Suppressor macrophage treated with lipopolysaccharide for 4 hours (primary cell): ENCODE measurements at places on chromosomes 6 and 20.
A peak's percentile ranks its signal among the peaks of the same experiment; 100 is the strongest.

GRCh38 chr6:30399390-30400058 is 54.6 kb downstream of the RPP21 start:
- DNase-seq: no peak

GRCh38 chr20:35796571-35796970 is 24.8 kb downstream of the PHF20 start:
- peak; percentile 35 for DNase-seq

- DNase-seq: peak; percentile 62
Observed at GRCh38 chr6:73579851-73580246, 59.0 kb upstream of the EEF1A1 start.

GRCh38 chr6:164408868-164409267 is 900.5 kb downstream of the C6orf118 start:
- no peak for DNase-seq

DNA sequence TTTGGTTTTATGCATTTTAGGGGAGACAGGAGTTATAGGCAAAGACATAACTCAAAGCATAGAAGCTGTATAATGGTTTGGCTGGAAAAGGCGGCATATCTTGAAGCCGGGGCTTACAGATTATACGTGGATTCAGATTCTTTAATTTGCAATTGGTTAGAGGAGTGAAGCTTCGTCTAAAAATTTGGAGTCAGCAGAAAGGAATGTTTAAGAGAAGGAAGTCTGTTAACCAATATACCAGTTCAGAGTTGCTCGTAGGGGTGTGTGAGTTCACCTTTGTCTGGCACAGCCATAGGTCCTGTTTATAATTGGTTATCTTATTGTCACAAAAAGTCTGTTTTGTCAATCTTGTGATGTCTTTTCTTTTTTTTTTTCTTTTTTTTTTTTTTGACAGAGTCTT is 8.9 kb downstream of the ARHGAP40 start:
- no peak for DNase-seq

DNA sequence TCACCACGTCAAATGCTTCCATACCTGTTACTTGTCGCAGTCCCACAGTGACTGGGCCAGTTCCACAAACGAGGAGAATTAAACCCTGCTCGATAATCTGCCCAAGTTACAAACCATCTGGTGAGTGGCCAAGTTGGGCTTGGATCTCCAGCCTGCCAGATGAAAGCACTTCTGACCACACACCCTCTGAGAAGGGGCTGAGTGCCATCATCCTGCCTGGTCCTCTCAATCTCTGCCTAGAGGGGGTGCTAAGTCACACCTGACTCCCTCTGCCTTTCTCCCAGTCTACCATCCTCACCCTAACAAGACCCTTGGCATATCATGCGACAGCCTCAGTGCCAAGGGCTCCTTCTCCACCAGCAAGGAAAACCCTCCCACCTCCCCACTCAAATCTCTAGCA is 15.8 kb downstream of the RRP36 start:
- no peak for DNase-seq

DNA sequence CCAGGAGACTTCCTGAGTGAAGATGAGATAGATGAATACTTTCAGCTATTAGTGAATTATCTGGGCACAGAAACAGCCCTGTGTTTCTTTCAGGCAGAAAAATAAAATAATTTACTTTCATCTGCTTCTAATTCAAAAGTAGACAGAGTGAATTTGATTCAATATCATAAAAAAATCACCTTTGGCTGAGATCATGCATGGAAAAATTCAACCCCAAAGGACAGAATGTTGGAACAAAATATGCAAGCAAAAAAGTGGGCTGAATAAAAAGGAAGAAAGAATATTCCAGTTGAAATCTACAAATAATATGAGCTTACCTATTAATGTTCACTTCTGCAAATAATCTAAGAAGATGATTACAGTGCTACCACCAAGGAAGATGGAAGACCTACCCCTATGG is 546.9 kb downstream of the TFAP2B start:
- DNase-seq: no peak

DNA sequence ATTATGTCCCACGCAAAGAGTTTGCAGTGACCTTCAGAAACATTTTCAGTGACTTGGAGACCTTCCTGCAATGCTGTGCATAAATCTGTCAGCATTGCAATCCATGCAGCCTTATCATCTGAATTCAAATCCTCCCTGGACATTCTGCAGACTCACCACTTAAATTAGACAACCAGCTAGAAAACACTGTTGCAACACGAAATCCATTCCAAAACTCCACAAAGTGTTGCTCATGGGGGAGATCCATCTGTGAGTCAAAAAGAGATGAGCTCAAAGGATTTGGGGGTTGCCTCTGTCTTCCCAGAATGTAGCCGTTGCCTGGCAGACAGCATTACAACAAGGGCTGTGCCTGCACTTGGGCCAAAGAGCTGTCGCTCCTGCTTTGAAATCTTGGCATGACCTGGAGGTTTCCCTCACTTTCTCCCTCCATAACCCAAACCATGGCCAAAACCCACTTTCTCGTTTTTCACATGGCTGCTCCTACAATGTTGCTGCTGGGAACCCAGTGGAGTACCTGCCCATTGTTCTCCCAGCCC is 163.5 kb upstream of the CDYL start:
- peak; percentile 12 for DNase-seq

DNA sequence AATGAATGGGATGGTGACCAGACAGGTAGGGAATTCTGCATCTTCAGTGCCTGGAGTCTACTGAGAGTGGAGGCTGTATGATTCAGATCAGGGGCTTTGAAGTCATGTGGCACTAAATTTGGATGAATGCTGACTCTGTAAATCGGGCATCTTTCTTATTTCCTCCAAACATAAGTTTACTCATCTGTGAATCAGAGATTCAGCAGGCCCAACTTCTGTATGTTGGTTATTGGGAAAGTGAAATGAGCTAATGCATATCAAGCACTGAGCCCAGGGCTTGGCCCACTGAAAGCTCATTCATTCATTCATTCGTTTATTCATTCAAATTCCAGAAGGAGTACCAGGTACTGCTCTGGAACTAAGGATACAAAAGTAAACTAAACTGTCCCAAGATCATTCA is 192.3 kb upstream of the RIN2 start:
- peak; percentile 56 for DNase-seq

DNA sequence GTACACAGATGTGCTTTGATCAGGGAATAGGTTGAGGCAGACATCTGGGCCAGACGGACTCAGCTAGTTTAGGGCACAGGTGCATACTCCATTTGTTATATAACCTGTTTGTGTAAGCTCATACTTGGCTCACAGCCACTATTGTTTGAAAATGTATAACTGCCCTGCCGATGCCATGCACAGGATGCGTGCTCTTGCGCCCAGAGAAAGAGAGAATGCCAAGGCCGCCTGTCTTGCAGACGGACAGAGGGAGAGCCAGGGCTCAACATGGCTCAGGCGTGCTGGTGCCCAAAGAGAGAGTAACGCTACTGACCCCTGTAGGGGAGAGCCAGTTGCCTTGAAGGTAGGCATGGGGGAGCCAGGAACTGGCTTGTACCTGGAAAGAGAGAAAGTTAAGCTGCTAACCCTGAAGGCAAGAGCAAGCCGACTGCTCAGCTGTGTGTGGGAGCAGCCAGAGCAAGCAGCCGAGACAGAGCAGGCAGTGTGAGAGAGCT is 57.7 kb downstream of the FAM229B start:
- DNase-seq: no peak

DNA sequence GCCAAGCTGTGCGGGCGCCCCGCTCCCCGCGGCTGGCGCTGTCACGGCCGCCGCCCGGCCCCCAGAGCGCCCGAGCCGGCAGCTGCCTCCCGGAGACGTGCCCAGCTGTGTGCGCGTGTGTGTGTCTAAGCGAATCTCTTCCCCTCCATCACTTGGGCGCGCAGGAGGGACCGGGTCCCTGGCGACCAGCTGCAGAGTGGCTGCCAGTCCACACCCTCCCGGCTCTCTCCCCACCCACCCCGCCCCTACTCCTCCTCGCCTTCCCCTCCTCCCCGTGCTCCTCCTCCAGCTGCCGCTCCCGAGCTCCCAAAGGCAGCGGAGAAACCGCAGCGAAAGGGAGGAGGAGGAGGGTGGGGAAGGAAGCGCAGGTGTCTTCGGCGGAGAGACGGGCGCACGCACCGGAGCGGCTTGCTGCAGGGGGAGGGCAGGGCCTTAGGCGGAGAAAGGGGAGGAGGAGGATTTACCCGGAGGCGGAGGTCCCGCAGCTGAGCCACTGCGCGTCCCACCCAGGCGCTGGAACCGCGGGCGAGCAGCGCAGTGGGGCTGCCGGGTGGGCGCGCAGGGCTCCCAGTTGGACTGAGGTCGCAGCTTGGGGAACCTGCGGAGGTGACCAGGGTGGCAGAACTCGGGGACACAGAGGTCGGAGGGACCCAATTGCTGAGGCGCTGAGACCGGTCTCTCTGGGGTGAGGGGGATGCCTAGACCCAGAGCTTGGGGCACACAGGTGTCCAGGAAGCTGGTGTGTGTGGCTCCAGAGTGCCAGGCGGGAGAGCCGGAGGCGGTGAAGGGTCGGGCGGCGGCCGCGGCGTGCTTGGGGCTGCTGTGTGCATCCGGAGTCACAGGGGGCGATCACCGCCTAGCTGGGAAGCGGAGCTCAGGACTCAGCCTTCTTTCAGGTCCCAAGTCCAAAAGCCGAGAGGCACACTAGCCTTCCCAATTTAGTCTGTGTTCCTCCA is at the start of gene HS3ST5:
Gene HS3ST5 (minus strand): TSS at position 198 of the 956 bp plus-strand sequence. CDS start 280,178 bp downstream, outside the sequence.
- DNase-seq: no peak

- DNase-seq: no peak
Observed at GRCh38 chr6:3318821-3319540, 60.2 kb downstream of the PSMG4 start.

DNA sequence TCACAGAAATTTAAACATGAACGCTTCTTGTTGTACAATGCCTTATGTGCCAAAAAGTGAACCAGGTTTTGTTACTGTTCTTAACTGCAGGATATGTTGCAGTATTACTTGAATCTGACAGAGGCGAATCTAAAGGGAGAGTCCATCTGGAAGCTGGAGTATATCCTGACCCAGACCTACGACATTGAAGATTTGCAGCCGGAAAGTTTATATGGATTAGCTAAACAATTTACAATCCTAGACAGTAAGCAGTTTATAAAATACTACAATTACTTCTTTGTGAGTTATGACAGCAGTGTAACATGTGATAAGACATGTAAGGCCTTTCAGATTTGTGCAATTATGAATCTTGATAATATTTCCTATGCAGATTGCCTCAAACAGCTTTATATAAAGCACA is 19.9 kb downstream of the SMPDL3A start:
- DNase-seq: no peak

- DNase-seq: peak; percentile 19
Observed at GRCh38 chr20:51702556-51702955, 65.6 kb downstream of the ATP9A start.

DNA sequence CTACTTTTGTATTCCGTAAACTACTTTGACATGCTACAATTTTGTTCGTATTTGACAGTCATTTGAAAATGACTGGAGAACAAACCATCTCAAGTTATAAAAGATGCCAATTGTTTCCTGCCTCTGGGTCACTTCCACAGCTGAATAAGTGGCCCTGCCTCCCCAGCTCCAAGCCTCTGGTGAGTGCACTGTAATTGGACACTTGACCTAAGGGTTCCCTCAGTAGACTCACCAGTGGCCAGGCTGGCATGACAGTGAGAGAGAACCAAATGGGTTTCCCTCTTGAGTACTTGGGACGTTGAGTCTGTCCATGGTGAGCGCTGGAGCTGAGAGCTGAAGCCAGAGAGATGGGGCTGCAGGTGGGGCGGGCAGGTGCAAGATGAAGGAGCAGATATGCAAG is 57.1 kb downstream of the SLC35D3 start:
- DNase-seq: no peak

- no peak for DNase-seq
Observed at GRCh38 chr6:86715676-86716075, 221.7 kb upstream of the HTR1E start.

DNA sequence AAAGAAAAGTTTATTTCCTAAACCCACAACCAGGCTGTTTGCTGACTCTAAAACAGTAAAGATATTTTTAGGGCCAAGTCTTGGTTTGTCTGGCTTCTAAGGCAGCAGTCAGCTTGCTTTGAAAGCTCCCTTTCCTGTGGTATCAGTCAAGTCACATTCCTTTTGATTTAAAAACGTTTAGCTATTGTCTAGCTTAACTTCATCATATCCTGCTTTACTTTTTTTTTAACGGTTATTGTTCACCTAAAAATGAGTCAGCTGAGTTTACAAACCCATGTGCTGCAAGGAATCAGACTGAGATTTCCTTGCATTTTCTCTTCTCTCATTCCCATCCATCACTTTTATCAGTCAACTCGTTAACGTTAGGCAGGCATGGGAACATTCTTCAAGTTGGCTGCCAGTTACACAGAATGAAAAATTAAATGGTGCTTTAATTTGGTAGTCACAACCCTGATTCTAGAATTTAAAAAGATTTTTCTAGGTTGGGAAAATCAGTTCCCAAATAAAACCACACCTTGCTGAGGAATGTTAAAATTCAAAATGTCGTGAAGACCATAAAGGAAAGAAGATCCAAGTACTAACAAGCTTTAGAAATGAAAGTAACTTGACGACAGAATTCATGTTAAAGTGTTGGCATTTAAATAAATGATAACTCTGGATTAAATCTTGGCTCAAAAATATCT is 45.9 kb downstream of the ELOVL5 start:
- DNase-seq: no peak

DNA sequence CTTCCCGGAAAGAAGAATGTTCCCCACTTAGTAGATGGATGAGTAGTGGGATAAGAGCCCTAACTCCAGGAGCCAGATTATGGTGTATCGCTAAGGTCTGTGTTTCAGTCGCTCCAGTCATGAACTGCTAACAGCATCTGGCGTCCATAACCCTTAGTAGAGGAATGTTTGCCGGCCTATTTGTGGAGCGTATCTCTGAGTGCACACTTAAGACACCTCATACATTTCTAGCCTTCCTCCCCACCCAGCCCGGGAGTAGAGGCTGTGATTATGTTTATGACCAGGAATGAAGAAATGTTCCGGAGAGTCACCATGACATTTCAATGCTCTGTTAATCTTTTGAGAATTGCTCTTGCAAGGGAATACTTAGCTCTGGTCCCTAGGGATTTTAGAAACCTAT is 251.1 kb upstream of the SOX4 start:
- DNase-seq: no peak

- peak; percentile 41 for DNase-seq
Observed at GRCh38 chr6:108115598-108116058, 41.1 kb upstream of the OSTM1 start.

- DNase-seq: no peak
Observed at GRCh38 chr6:105821027-105821426, 265.1 kb upstream of the PRDM1 start.

DNA sequence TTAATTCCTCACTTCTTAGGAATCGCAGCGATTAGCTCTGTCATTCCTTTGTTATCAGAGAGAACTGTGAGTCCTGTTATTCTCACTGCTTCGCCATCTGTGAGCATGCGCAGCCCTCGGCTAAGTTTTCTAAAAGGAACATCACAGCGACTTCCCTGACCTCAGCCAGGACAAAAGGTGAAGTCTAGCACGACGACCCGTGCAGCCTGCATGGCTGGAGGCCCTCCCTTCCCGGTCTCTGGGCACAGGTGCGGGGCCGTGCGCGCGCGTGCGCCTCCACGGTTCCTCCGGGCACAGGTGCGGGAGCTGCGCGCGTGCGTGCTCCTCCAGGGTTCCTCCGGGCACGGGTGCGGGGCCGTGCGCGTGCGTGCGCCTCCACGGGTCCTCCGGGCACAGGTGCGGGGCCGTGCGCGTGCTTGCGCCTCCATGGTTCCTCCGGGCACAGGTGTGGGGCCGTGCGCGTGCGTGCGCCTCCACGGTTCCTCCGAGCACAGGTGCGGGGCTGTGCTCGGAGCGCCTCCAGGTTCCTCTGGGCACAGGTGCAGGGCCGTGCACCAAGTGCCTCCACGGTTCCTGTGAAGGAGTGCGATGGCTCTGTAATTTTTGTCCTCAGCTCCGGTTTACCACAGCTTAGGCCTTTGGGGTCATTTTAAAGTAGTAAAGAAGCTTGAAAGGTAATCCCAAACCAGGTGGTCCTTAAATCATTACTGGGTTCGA is 212.3 kb downstream of the ERMARD start:
- no peak for DNase-seq

GRCh38 chr20:23630392-23630849 is 7.3 kb downstream of the CST3 start:
- no peak for DNase-seq
